ENCODE measurements at places on chromosomes 2 and 18. TPM values are rescaled to one million over a fixed set of nuclear protein-coding genes. Genes with fewer than 3 reads are reported as not detected.

- H3K36me3 ChIP-seq: no peaks in the 10 kb centered on the region
- H3K4me3 ChIP-seq: no peak overlapping the region
- no peak overlapping the region for H3K27ac ChIP-seq
- H3K4me1 ChIP-seq: no peaks in the 10 kb centered on the region
- H3K27me3 ChIP-seq: no peaks in the 10 kb centered on the region
Measured at GRCh38 chr2:175309799-175310198, 128.3 kb upstream of the ATP5MC3 start.

GRCh38 chr2:86049529-86049928 lies 56.2 kb downstream of the POLR1A start:
- DNase-seq: no peak
- H3K4me1 ChIP-seq: no peaks in the 10 kb centered on the region
- H3K4me3 ChIP-seq: no peak overlapping the region
- H3K36me3 ChIP-seq: peaks cover 64% of the 10 kb centered on the region
- no peak overlapping the region for H3K27ac ChIP-seq
- H3K27me3 ChIP-seq: no peaks in the 10 kb centered on the region

- no peak overlapping the region for H3K4me3 ChIP-seq
- no peaks in the 10 kb centered on the region for H3K4me1 ChIP-seq
- H3K27ac ChIP-seq: no peak overlapping the region
- H3K36me3 ChIP-seq: no peaks in the 10 kb centered on the region
- DNase-seq: no peak
Measured at GRCh38 chr2:68740400-68740914, 5.8 kb downstream of the ARHGAP25 start.

DNA sequence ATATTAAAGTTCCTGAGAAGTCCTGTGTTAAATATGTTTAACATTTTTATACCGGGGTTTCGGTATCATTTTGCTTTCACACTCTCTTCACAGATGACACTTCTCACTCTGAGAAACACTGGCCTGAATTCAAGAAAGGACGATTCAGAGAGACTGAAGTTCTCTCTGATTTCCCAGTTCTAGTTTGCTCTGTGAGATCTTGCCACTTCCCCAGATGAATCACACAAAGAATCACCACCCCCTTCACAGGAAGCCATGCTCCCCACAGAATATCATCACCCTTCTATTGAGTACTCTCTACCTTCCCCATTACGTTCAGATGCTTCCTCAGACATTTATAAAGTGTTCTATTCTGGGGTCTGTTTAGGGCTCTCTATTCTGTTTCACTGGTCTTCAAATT lies 16.1 kb upstream of the CD207 start:
- no peak for DNase-seq
- H3K4me3 ChIP-seq: no peak overlapping the region
- H3K27me3 ChIP-seq: no peaks in the 10 kb centered on the region
- H3K36me3 ChIP-seq: no peaks in the 10 kb centered on the region

DNA sequence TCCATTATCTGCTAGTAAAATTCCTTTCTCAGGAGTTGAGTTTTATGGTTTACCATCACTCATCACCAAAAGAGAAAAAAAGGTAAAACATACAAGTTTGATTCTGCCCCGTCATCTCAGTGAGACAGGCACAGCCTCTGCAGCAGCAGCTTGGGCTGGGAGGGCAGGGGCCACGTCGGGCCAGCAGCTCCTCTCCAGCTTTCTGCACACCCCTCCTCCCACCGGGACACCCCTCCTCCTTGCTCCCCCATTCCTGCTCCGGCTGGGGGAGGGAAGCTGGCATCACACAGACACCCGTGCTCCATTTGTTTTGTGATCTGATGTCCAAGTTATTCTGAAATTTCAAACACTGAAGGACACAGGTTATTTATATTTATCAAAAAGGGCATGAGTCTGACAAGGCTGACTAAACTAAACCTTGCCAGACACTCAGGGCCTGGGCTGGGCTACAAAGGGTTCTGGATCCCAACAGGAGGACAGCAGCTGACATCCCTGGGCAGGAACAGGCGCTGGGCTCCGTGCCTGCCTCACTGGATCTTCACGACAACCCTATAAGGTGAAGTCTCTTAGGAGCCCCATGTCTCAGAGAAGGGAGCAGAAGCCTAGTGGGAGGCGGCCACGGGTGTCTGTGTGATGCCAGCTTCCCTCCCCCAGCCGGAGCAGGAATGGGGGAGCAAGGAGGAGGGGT lies 71.4 kb downstream of the HDAC4 start:
- H3K27ac ChIP-seq: no peak overlapping the region
- H3K36me3 ChIP-seq: no peaks in the 10 kb centered on the region
- no peak overlapping the region for H3K4me3 ChIP-seq
- no peak for DNase-seq

DNA sequence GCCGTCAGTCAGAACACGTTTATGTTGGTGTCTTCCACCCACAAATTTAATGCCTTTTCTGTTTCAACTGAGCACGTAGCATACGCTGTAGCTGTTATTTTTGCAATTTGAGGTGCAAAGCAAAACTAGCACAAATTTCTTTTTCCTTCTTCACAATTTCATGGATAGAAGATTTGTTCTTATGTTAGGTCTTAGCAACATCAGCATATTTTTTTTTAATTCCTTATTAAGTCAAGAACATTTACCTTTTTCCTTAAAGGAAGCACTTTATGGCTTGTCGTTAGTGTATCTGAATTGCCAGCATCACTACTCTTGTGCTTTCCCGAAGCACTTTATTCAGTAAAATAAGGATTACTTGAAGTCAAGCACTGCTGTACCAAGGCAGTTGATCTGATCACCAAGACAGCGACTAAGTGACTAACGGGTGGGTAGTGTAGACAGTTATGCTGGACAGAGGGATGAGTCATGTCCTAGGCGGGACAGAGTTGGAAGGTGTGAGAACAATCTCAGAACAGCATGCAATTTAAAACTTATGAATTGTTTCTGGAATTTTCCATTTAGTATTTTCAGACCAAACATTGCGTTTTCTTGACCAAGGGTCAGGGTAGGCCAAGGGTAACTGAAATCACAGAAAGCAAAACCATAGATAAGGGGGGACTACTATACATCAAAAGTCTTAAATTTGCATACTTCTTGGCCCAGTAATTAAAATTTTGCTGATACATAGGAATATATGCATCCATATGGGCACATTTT lies 13.3 kb downstream of the BABAM2 start:
- peaks cover 11% of the 10 kb centered on the region for H3K4me1 ChIP-seq
- H3K27ac ChIP-seq: no peak overlapping the region
- DNase-seq: peak; percentile 51
- H3K36me3 ChIP-seq: no peaks in the 10 kb centered on the region
- H3K4me3 ChIP-seq: no peak overlapping the region
- H3K27me3 ChIP-seq: no peaks in the 10 kb centered on the region

GRCh38 chr2:101623031-101623521 lies 74.4 kb upstream of the MAP4K4 start:
- no peak overlapping the region for H3K27ac ChIP-seq
- no peaks in the 10 kb centered on the region for H3K36me3 ChIP-seq
- no peak for DNase-seq
- H3K4me3 ChIP-seq: no peak overlapping the region
- no peaks in the 10 kb centered on the region for H3K4me1 ChIP-seq
- no peaks in the 10 kb centered on the region for H3K27me3 ChIP-seq

DNA sequence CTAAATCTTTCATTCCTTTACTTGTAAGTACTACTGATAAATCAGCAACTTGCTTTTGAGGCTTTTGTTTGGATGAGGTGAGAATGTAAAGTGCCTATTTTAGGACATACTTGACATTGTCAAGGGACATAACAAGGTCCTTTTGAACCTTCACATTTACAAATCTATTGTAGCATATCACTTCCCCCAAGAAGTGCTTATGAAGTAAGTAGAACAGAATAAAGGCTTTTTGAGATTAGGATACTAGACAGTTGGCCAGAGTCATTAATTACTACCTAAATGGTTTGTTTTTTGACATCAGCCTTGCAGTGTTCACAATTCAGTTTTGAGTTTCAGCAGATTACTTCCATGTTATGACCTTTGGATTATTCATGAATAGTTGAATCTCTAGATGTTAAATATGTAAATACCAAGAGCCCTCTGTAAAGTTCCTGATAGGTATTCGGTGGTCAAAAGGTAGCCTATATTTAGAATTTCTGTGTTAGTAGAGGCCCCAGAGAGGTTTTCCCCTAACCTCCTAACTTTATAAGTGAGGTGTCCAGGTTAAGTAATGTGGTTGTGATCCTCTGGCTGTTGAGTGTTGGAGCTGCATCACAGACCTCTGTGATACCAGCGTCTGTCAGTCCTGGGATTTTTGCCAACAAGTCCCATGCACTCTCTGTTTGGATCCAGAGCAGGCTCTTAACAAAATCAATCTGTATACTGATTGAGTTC lies 67.2 kb downstream of the LCLAT1 start:
- no peaks in the 10 kb centered on the region for H3K27me3 ChIP-seq
- H3K27ac ChIP-seq: no peak overlapping the region
- H3K4me3 ChIP-seq: no peak overlapping the region
- peaks cover 51% of the 10 kb centered on the region for H3K4me1 ChIP-seq
- DNase-seq: no peak

DNA sequence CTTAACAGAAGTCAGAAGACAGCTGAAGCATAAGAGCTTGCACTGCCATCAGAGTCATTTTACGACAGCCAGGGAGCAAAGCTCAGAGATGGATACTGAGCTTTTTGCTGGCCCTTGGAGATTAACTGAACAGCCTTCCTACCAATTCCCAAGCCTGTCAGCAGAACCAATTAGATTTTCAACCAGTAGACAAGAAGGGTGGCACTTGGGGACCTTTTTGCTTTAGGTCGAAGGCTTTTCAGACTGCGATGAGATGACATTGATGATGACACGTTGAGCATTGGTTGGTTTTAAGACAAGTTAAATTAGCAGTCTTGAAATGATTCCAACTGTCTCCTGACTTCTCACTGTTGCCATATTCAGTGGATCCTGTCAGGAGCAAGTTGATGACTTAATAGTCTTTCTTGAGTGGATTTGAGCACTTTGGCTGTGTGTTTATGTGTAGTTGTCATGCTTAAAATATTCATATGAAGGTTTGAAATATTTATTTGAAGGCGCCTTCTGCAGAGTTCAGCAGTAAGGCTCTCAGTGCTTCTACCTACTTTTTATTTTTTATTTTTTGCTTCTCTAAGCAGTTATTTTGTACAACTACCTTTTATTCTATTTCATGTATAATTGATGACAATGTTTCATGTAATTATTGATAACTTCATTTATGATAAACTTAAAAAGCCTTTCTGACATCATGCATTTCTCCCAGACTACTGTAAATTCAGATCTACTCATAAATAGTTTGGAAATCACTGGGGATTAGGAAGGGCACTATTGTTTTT lies 256.7 kb downstream of the CAMKMT start:
- no peaks in the 10 kb centered on the region for H3K27me3 ChIP-seq
- H3K4me3 ChIP-seq: no peak overlapping the region
- DNase-seq: no peak
- no peak overlapping the region for H3K27ac ChIP-seq
- H3K4me1 ChIP-seq: no peaks in the 10 kb centered on the region

GRCh38 chr18:42080340-42080739 lies 125.3 kb downstream of the PIK3C3 start:
- H3K4me1 ChIP-seq: no peaks in the 10 kb centered on the region
- no peaks in the 10 kb centered on the region for H3K27me3 ChIP-seq
- H3K27ac ChIP-seq: no peak overlapping the region
- no peaks in the 10 kb centered on the region for H3K36me3 ChIP-seq

Gene CHST10
- total RNA-seq: 0.27 TPM

Gene DNAH7
- not detected for total RNA-seq

Measured in HCT116 (cell line).